Stimulated activated CD4-positive, alpha-beta T cell treated with anti-CD3 and anti-CD28 coated beads, Interleukin-1b, Interleukin-23, amount 100 ng/mL, for 24 hours (primary cell): ENCODE measurements at places on chromosomes 1 and 21.

GRCh38 chr1:91553177-91553591, 52.5 kb downstream of the CDC7 start:
- DNase-seq: no peak

DNA sequence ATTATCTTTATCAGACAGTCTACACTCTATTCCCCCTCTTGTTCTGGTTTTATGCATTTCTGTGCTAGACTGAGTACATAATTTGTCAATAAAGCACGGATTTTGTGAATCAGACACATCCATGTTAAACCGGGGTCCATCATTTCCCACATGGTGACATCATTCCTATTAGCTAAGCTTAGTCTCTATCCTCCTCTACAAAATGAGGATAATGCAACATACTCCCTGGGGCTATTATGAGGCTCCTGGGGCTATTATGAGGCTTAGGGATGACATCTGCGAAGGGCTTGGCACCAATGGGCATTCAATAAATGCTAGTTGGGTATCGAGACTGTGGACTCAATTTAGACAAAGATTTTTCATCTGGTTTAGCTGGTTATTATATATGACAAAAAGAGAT, 25.1 kb upstream of the APP start:
- DNase-seq: no peak

DNA sequence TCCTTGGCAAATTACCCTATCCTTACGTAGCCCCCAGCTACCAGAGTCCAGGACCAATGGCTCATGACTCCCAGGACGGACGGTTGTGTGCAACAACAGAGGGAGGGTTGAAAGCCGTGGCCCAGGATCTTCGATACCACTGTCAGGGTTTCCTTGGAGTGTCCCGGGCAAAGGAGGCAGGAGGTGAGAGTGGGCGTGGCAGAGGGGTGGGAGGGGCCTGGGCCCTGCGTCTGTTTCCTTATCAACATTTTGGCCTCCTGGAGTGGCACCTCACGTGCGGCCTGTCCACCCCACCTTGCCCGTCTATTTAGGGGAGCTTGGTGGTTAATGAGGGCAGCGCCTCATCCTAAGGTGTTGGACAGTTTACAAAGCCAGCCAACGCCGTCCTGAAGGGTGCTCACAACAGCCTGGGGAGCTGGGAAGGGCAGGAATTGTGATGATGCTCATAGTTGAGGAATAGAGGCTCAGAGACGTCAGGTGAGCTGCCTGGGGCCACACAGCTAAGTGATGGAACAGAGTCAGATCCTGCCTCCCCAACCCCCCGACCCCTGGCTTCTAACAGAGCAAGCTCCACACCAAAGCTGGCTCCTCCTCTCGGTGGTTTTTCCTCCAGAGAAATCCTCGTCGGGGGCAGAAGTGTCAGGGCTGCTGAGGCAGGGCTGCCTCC, 17.4 kb upstream of the ARHGEF10L start:
- no peak for DNase-seq

GRCh38 chr1:31514117-31514516, 62.2 kb upstream of the TINAGL1 start:
- no peak for DNase-seq

- DNase-seq: peak; percentile 27
Measured at GRCh38 chr1:65067491-65068201, 80.4 kb upstream of the AK4 start.

GRCh38 chr1:22275167-22275566, 132.3 kb upstream of the WNT4 start:
- DNase-seq: no peak

DNA sequence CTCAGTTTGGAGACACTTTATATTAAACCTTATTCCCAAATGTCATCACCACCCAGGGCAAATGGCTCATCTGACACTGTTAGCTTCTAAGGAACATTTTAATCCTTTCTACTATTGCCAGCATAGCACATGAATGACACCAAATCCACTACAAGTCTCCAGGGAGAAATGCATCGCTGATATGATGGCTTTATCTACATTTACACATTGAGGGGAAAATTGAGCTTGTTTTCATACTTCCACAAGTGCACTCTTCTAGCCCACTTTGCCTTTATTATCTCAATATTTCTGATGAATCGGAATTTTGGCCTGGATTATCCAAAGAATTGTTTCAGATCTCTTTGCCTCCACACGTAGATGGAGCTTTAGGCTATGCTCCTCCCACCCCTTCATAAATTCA, 75.4 kb downstream of the RUNX1 start:
- DNase-seq: no peak

DNA sequence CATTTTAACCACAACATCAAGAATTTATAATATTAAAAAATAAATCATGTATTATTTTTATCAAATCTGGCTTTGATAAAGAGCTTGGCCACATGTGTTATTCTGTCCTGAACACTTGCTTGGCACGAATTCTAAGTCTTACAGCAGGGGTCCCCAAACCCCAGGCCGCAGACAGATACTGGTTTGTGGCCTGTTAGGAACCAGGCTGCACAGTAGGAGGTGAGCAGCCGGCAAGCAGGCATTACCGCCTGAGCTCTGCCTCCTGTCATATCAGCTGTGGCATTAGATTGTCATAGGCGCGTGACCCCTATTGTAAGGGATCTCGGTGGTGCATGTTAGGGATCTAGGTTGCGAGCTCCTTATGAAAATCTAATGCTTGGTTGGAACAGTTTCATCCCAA, 127.6 kb upstream of the IVNS1ABP start:
- DNase-seq: no peak

DNA sequence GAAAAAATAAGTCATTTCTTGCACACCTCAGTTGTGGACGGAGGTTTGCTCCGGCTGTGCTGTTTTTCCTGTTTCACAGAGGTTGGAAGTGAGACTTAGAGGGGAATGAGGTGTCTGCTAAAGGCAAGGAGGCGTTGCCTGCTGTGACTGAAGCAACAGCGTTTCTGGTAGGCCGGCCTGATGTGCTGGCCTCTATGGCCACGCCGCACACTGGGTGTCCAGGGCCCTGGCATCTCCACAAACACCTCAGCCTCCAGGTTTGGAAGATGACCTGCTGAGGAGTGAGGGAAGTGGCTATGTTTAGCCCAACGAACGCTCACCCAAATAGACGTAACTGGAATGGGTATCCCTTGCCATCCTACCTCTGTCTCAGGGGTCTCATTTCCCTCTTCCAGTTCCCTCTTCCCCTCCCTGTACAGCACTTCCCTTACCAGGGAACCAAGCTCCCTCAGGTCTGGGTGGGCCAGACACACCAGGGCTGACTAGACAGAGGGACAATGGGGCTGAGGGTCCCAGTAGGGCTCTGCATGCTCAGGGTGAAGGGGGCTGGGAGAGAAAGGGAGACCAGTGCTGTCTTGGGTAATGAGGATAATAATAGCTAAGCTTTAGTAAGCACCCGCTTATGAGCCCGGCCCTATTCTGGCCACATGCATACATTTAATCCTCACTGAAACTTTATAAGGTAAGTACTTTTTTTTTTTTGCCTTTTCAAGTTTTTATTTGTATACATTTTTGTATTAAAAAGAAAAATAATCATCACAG, 11.9 kb downstream of the CACNA1S start:
- no peak for DNase-seq

- no peak for DNase-seq
Measured at GRCh38 chr1:226365831-226366231, 42.1 kb downstream of the PARP1 start.

GRCh38 chr21:37008724-37009123, 2.2 kb downstream of the RIPPLY3 start:
- no peak for DNase-seq

DNA sequence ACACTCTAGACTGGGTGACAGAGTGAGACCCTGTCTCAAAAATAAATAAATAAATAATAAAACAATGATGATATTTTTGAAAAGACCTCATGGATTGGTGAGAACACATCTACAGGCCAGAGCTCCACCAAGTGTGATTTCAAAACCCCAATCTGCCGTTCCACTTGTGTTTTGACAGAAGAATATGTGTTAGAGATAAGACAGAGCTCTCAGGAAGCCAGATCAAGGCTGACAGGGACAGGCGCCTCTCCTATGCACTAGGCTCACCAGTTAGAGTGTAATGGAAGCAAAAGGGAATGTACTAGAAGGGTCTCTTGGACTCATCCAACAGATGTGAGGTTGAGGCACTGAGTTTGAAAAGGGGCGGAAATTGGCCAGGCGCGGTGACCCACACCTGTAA, 110.7 kb upstream of the ERRFI1 start:
- no peak for DNase-seq

- DNase-seq: no peak
Measured at GRCh38 chr1:176838276-176838995, 326.1 kb downstream of the ASTN1 start.

- DNase-seq: peak; percentile 83
Measured at GRCh38 chr1:202160377-202160940, at the start of gene PTPN7. Gene PTPN7, minus strand, starts transcription at chr1:202160602. Its CDS starts 1,200 bp downstream, at chr1:202159402.

- DNase-seq: no peak
Measured at GRCh38 chr1:181129771-181130606, 41.5 kb downstream of the IER5 start.

DNA sequence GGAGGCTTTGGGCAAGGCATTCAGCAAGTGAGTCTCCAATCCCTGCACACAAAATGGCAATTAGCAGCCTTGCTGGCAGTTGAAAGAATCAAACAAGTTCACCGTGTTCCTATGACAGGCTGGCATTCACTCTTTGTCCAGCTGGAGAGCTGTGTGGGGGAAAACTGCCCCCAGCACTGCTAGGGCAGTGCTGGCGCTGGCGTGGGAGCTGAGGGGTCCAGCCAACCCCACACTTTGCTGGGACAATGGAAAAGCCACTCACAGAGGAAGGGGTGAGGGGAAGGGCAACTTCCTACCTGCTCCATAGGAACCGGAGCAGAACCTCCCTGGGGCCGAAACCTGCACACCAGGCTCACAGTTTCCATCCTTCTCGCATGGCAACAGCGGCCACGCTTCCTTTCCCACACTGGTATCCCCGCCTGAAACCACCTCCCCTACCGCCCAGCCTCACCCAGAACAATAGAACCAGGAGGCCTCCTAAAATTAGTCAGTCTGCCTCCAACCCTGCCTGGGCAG, 26.7 kb upstream of the KCNN3 start:
- DNase-seq: no peak

DNA sequence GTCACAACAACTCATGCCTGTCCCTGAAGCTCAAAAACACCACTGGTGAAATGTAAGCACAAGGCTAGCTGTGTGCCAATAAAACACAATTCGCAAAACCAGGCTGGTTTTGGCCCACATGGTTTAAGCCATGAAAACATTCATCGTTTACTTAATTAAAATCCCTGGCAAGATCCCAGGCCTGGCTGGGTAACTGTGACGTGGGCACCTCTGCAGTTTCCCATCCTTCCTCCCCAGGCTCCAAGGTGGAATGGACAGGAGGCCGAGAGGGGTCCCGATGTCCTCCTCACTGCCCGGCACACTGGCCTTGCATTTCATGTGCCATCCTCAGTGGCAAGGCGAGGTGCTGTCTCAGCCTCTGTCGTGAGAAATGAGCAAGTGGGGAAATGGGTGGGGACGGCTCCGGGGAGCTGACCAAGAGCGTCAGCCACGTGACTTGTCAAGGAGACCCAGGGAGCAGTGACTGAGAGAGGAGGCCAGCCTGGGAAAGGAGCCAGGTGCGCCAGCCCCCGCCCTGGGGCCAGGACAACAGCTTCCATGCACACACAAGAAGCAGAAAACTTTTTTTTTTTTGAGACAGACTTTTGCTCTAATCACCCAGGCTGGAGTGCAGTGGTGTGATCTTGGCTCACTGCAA, 153.1 kb upstream of the RAB4A start:
- DNase-seq: no peak

DNA sequence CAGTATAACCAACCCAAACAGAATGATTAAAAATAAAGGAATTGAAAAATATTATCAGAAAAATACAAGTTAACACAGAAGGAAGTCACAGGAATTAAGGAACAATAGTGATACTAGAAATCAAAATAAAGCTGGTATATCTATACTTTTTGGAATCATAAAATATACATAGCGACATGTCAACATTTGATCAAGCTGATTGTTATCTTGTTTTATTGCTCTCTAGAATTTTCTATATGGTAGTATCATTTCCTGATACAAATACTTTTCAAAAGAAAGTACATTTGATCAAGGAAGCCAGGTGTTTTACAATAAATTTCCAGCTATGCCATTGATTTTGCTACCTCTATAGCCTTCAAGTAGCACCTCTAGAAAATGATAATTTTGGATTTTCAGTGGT, 489.5 kb upstream of the PKN2 start:
- DNase-seq: no peak

DNA sequence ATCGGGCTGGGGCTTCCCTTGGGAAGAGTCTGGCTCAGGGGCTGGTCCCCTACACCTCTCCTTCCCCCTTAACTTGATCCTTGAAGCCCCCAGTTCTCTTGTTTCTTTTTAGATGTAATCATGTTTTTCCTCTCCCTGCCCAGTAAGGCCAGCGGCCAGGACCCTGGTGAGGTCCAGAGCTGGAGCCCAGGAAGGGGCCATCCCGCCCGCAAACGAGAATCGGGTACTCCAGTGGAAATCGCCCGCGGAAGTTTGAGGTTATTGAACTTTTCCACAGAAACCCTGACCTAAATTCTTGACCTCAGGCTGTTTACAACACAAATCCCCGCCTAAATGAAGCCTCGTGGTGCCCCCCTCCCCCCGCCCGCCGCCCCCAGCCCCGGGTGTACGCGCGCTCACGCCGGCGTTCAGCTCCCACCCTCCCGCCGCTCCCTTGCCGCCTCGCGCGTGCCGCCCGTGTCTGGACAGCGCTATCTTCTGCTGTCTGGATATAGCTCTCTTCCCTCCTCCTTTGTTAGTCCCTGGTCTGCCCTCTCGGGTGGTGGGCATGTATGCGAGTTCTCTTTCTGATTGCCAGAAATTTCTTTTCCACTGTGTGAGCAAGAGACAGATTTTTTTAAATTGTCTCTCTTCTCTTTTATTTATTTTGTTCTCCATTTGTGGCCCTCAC, 165.9 kb upstream of the CACNA1E start:
- DNase-seq: no peak

DNA sequence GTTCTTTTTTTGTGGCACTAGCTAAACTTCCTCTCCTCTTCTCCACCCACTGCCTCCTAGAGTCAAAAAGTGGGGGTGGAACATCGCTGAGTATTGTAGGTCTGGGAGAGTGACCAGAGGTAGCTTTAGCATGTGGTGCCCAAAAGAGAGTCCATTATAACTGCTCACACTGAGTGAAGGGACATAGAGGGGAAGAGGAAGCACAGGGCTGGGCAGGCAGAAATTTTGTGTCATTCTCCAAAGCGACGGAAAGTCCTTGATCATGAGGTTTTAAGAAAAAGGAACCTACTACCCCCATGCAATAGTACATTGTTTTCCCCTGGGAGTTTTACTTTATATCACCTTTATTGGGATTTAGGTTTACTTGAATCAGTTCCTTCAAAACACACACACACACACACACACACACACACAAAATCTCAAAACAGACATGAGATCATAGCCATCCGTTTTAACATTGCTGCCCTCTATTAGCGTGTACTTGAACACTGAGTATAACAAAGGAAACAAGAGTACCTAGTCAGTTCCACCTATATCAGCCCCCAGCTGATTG, 4.1 kb downstream of the CD84 start:
- no peak for DNase-seq

DNA sequence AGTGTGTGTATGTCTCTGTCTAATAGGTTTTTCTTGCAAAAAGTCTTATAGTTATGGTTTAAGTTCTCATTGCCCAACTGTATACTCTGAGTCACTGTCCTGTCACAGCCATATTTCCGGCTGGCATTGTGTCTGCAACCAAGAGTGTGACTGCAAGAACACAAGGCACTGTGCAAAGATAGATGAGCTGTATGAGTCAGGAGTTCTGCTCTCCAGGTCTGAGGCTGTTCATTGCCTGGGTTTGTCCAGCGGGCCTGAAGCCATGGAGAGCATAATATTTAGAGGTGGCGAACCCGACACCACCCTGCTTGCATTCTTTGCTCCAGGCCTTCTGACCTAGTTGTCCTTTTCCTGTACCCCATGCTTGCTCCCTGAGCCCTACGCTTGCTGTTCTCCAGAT, 50.9 kb upstream of the CNIH3 start:
- no peak for DNase-seq
